Activated T-cell treated with anti-CD3 and anti-CD28 coated beads, Interleukin-2, amount 50 U/mL, for 1 hour (primary cell): ENCODE measurements at places on chromosomes 4 and X.

- DNase-seq: no peak
Observed at GRCh38 chr4:143402776-143403552, 66.3 kb downstream of the GAB1 start.

GRCh38 chr4:76703123-76703490 lies 194.8 kb downstream of the SOWAHB start:
- no peak for DNase-seq

DNA sequence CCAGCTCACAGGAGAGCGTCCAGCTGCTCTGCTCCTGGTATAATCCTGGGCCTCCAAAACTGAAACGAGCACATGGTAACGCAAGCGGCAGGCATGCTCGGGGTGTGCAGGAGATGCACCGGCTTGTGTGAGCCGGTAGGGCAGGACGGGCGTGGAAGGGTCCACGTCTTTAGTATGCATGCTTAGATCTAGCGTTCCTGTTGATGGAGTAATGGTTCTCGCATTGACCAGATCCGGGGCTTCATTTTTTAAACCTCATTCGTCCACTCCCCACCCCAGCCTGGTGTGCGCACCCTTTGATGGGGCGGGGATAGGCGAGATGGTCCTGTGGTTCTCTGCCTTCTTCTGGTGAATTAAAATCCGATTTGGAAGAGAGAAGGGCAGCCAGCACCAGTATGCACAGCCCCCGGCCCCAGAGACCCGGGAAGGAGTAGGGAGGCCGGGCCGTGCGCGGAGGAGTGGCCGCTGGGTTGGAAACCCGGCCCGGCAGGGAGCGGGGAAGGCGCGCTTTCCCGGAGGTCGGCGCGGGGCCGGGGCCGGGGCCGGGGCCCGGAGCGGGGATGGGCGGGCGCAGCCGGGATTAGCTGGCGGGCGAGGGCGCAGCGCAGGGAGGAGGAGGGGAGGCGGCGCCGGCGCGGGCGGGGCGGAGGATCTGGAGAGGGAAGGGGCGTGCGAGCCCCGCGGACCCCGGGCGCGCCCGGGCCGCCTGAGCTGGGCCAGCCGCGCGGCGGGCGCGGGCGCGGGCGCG lies 39.9 kb downstream of the FAM149A start:
- no peak for DNase-seq

DNA sequence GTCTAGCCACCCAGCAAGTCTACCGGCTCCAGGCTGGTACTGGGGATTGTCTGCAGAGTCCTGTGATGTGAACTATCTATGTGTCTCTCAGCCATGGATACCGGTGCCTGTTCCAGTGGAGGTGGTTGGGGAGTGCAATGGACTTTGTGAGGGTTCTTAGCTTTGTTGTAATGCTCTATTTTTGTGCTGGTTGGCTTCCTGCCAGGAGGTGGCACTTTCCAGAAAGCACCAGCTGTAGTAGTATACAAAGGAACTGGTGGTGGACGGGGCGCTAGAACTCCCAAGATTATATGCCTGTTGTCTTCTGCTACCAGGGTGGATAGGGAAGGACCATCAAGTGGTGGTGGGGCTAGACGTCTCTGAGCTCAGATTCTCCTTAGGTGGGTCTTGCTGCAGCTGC lies 306.4 kb upstream of the POF1B start:
- no peak for DNase-seq

GRCh38 chrX:148582353-148582752 lies 81.9 kb downstream of the AFF2 start:
- DNase-seq: no peak

GRCh38 chrX:133444952-133445831 lies 29.9 kb upstream of the GPC4 start:
- DNase-seq: no peak

DNA sequence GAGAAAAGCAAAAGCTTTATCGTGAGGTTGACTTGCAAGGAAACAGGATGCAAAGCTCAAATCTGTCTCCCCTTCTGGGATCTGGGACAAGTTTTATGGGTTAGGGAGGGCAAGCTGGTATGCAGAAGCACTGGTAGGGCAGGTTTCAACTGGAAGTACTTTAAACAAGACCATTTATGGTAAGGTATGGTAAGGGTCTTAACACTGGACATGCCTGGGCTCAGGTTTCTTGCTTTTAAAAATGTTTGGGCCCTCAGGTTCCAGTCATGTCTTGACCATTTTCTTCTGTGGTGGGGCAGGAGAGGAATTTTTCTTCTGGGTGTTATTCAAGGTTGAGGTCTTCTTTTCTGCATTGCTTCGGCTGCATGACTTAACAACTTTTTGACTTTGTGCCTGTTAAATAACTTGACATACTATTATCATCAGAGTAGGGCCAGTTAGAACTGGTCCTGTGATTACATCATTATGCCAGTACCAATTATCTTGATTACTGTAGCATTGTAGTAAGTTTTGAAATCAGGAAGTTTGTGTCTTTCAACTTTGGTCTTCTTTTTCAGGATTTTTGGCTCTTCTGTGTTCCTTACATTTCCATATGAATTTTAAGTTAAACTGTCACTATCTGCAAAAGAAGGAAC lies 33.7 kb downstream of the CD38 start:
- DNase-seq: no peak

DNA sequence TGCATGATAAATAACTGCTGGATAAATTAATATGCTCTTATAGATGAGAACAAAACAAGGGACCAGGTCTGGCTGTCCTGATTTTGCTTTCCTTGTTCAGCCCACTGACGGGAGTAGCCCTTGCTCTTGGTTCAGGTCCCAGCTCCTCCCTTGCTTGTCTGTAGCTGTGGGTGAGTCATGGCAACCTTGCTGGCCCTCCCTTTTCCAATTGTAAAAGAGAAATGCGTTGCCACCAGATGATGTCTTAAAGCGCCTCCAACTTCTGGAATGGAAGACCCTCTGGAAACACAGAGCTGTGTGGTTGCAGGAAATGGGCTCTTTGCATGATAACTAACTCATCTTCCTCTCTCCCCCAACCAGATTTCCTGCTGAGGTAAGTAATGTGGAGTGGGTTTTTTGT lies 171.4 kb downstream of the AASDH start:
- DNase-seq: no peak

GRCh38 chrX:77917294-77917933 lies 6.9 kb downstream of the ATP7A start:
- DNase-seq: no peak

DNA sequence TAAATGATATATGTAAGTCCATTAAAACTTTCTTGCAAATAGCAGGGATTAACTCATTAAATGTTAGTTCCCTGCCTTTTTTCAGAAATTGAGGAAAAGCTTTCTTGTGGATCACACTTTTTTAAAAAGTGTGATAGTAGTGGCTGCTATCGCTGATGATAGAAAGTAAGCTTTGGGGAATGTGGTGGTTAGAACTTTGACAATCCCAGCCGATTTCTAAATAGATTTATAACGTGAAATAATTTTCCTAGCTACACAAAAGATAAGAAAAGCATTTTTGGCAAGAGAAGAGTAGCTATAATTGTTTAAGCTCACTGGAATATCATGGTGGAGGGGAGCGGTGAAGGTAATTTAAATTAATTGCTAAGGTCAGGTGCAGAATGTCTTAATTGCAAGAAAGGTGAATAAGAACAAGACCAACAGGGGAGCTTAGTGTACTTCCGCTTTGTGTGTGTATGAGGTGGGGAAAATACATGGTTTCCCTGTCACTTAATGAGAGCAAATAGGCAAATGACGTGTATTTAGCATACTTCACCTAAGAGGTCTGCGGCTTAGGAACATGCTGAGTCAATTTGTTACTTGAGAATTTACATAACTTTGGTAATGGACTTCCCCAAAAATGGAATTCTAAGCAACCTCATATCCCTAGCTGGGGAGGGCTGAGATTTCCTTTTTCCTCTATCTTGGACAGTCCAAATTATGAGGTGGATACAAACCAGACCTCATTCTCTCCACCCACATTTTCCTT lies 11.7 kb upstream of the IL21 start:
- DNase-seq: no peak

- no peak for DNase-seq
Observed at GRCh38 chr4:99817309-99817890, 773 bp downstream of the DAPP1 start.

DNA sequence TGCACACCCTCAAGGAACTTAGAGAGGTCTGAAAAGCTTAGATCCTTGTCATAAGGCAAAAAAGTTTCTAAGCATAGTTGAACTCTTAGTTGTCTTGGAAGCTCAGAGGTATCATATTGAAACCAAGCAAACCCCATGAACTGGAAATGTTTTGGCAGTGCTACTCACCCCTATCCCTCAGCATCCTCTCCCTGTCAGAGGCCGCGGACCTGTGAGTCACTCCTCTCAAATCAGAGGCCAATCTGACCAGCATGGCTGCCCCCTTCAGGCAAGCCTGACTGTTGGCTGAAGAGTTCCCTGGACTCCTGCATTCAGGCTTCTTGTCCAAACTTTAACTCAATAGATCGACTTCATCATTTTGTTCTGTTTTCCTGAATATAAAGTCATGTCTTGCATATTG lies 69.4 kb downstream of the KCNIP4 start:
- DNase-seq: no peak

GRCh38 chr4:36332023-36332781 lies 50.8 kb downstream of the DTHD1 start:
- DNase-seq: no peak

DNA sequence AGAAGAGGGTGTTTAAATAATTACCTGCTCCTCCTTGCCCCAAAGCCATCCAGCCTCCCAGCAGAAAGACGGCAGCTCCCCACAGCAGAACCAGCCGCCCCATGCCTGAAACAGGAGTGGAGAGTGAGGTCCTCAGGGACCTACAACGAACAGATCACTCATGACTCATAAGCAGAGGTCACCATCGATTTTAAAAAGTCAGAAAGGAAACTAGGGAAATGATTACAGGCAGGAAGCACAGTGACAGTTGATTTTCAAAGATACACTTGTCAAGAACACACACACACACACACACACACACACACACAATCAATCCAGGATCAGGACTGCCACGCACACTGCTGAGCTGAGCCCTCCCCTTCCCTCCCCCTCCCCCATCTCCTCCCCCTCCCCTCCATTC lies at the start of gene CRLF2:
CRLF2 (minus strand) TSS at position 118 of the 400 bp plus-strand sequence; CDS start at position 103, 15 bp downstream.
- no peak for DNase-seq
